Erythroblast (primary cell): ENCODE measurements at places on chromosomes 12 and 14.

DNA sequence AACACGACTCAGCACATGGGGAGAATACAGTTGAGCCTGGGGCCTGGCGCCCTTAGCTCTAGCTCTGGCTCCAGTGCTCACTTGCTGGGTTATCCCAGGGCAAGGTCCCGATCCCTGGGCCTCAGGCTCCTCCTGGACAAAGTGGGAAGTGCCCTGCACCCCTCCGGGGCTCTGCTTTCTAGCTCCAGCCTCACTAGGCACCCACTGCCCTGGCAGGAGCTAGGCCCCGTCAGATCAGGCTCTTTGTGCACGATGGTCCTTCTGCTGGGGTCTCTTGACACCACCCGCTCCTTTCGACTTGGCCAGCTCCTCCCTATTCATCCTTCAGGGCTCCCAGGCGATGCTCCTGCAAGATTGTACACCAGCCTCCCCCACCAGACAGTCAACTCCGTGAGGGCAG is 23.4 kb downstream of the NCKAP5L start:
- no peak for DNase-seq

DNA sequence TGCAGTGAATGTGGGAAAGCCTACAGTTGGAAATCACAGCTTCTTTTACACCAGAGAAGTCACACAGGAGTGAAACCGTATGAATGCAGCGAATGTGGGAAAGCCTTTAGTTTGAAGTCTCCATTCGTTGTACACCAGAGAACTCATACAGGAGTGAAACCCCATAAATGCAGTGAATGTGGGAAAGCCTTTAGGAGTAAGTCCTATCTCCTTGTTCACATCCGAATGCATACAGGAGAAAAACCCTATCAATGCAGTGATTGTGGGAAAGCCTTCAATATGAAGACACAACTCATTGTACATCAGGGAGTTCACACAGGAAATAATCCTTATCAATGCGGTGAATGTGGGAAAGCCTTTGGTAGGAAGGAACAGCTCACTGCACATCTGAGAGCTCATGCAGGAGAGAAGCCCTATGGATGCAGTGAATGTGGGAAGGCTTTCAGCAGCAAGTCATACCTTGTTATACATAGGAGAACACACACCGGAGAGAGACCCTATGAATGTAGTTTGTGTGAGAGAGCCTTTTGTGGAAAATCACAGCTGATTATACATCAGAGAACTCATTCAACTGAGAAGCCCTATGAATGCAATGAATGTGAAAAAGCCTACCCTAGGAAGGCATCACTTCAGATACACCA is 24.6 kb downstream of the ZNF26 start:
- peak; percentile 30 for DNase-seq

DNA sequence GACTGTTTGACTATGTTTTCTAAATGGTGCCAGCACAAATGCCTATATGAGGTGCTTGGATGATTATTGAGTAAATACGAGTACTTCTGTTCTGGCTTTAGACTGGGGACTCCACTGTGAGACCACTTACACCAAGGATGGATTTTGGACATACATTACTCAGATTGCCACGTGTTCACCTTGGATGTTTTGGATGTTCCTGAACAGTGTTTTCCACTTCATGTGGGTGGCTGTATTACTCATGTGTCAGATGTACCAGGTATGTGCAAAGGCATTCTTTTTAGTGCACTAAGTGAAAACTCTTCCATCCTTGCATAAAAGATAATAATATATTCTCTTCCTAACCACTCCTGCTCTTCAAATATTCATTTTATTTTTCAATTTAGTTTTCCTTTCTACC is 30.7 kb downstream of the CSRP2 start:
- no peak for DNase-seq

- DNase-seq, result no peak
Observed at GRCh38 chr12:22014041-22014782, 31.8 kb upstream of the CMAS start.

DNA sequence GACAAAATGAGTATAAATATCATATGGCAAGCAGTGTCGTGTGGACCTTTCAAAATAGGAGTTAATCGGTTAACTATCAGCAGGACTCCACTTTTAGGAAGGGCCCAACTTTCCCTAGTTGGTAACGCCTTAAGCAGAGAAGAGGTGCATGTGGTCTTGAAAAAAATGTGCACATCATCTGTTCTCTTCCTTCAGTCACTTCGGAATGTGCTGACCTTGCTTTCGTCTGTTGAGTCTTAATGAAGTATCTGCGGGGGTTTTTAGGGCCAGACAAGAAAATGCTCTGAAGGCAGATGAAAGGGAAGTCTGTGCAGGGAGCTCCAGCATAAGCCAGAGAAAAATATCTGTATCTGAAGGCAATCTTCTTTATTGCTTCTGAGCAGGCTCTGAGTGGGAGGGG is 185.2 kb downstream of the AEBP2 start:
- no peak for DNase-seq

DNA sequence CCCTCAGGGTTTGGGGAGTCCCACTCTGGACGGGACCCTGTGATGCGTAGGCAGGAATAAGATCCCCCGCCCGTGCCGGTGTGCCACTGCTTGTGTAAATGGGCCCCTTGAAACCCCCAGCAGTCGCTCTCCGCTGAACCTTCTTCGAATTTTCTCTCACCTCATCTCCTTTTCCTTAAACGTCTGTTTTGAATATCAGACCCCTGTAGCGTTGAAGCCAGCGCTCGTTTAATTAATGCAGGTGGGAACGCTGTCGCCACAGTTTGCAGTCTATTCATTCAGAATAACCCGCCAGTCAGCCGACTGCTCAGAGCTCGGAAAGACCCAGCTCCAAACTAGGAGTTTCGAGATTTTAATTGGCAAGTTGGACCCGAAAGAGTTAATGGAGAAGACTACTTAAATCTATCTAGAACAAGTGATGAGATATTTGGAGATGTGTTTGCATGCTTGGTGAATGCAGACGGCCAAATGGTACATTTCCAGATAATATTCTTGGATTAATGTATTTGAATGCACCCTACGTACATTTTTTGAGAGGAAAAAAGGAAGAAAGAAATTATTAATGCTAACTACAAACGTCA is 739 bp upstream of the PPP2R5E start:
- DNase-seq, result no peak

GRCh38 chr14:95199298-95199983 is 42.1 kb upstream of the DICER1 start:
- DNase-seq, result no peak

- no peak for DNase-seq
Observed at GRCh38 chr12:94656556-94656955, 6.2 kb upstream of the TMCC3 start.

DNA sequence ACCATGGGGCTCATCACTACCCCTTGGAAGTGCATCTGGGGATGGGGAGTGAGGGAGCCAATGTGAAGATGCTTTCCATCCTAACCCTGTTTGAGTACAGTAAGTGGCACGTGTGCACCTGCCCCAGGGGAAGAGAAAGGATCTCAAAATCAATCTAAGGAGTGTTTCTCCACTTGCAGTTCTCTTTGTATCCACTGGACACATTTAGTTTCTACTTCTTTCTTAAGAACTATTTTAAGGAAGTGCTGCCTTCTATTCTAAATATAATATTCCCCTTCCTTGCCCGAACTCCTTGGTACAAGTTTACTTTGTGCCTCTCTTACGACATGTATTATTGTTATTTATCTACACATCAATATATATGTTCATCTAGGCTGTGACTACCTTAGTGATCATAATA is 73.8 kb downstream of the TTC6 start:
- DNase-seq, result peak; percentile 1

GRCh38 chr12:94973221-94973620 is 30.3 kb downstream of the NDUFA12 start:
- DNase-seq, result no peak

DNA sequence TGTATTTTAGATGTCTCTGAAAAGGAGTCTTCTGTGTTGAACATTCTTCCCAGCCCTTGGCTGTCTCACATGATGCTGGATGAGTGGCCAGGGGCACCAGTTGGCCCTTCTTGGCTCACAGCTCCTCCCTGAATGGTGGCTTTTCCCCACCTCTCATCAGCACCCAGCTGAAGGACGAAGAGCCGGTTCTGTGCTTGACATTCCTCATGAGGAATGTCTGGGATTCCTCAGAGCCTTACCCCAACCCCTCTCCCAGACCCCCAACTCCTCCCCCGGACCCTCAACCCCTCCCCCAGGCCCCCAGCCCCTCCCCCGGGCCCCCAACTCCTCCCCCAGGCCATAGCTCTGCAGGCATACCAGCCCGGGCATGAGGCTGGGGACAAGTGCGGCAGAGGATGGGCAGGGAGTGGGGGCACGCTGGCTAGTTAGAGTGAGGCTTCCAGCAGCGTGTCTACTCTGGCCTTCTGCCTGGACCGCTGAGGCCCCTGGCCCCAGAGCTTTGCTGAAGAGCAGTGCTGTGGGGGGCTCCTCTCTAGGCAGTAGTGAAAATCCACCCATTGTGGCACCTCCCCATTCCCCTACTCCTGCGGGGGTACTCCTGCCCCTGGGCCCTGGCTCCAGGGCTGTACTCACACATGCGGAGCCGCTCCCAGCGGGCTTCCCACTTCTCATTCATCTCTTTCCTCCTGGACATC is 64.3 kb downstream of the PLEKHG3 start:
- no peak for DNase-seq

DNA sequence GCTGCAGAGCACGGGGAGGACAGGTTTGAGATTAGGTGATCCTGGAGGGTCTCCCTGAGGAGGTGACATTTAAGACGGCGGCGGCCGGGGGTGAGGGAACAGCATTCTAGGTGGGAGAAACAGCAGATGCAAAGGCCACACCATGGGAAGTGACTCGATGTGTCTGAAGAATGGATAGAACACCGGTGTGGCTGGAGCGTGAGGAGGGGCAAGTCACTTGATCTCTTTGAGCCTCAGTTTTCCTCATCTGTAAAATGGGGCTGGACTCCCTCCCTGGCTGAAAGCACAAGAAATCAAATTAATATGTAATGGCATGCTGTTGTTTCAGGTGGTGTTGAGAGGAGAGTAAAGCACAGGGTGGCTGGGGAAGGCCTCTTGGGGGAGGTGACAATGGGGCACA is 10.0 kb upstream of the NCOR2 start:
- DNase-seq, result no peak

GRCh38 chr12:1473418-1473817 is 121.0 kb downstream of the FBXL14 start:
- DNase-seq, result no peak

GRCh38 chr12:54386403-54387113 is 2.0 kb upstream of the ZNF385A start:
- no peak for DNase-seq

DNA sequence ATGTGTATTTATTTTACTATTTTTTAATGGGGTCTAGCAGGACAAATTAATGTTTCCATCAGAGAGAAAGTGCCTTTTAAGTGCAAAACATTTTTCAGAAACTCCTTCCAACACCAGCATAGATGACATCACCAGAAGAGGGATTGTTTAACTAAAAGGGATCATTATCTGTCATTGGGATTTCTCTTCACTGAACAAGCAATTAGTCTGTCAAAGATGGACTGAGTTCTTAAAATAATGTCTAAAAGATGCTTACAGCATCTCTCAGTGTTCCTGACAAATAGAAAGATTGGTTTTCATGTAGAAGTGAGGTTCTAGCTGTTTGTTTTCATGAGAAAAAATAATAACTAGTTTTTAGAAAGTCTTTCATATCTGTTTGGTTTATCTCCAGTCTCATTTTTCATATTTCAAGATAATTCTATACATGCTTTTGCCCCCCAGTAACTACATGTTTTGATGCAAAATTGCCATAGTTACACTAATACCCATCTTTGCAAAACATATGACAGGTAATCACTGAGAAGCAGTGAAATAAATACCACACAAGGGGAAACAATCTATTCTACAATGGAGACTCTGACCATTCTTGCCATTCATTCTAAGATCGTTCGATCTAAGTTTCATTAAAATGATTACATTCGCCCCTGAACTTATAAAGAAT is 850.3 kb downstream of the GALC start:
- DNase-seq, result no peak

DNA sequence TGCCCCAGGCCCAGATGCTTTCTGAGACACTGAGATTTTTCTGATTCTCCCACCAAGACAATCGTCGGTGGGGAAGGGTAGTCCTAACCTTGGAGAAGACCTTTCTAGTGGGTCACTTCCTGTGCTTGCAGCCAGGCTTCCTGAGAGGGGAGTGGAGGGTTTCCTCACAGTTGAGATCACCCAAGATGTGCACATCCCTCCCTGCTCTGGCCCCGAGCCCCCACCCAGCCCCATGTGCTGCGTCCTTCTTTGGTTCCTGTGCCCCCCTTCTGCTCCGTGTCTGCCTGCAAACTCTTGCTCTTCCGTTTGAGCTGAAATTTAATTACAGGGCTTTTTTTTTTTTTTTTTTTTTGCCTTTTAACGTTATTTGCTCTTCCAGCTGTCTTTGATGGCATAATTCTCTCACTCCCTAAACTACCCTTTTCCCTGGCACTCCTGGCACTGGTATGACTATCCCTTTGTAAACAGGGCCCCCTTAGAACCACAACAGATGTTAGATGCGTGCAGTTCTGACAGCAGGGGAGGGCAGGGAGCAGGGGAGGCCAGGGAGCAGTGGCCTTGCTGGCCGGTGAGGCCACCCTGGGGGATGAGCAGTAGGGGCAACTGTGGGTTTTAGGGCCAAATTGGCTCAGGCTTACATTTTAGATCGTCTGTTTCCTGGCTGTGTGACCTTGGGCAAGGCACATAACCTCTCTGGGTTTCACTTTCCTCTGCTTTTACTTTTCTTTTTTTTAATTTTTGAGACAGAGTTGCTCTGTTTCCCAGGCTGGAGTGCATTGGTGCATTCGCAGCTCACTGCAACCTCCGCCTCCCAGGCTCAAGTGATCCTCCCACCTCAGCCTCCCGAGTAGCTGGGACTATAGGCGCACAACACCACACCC is 144.5 kb downstream of the PHETA1 start:
- no peak for DNase-seq

- DNase-seq, result no peak
Observed at GRCh38 chr12:121050725-121051124, 11.7 kb upstream of the OASL start.

- peak; percentile 63 for DNase-seq
Observed at GRCh38 chr14:95533822-95534221, 1.0 kb upstream of the GLRX5 start.

DNA sequence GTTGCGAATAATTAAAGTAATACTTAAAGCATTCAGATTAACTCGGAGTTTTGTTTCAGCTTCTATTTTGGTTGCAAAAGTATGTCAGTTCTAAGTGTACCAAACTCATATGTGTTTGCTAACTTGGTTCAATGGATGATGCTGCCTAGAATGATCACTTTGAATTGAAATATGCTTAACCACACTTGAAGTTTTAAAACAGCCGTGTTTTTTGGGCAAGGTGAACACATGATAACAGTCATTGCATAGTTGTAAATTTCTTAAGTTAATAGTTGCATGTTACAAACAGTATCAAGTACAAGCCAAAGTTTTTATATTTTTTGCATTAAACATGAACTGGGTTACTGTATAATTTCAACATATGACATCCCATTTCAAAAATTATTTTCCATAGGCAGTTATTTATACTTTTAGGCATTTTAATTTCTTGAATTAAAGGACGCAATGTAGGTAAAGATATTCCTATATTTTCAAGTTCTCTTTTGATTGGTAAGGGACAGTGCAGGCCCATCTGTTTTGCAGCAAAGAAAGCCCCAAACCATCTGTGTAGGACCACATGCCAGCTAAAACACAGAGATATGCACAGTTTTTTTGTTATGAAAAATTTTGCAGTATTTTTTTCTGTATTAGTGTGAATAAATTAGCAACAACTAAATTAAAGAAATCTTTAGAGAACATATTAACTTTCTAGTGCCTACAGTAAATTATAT is 575.5 kb downstream of the PRKD1 start:
- DNase-seq, result no peak
